CD4-positive, alpha-beta T cell (primary cell): ENCODE measurements at places on chromosomes 7 and 10.
A peak's percentile ranks its signal among the peaks of the same experiment; 100 is the strongest.

GRCh38 chr7:106466867-106467266 lies 182.1 kb upstream of the NAMPT start:
- H3K4me1 ChIP-seq: no peaks in the 10 kb centered on the region
- no peak overlapping the region for H3K4me3 ChIP-seq
- DNase-seq: no peak
- no peaks in the 10 kb centered on the region for H3K27me3 ChIP-seq
- no peak overlapping the region for H3K27ac ChIP-seq

DNA sequence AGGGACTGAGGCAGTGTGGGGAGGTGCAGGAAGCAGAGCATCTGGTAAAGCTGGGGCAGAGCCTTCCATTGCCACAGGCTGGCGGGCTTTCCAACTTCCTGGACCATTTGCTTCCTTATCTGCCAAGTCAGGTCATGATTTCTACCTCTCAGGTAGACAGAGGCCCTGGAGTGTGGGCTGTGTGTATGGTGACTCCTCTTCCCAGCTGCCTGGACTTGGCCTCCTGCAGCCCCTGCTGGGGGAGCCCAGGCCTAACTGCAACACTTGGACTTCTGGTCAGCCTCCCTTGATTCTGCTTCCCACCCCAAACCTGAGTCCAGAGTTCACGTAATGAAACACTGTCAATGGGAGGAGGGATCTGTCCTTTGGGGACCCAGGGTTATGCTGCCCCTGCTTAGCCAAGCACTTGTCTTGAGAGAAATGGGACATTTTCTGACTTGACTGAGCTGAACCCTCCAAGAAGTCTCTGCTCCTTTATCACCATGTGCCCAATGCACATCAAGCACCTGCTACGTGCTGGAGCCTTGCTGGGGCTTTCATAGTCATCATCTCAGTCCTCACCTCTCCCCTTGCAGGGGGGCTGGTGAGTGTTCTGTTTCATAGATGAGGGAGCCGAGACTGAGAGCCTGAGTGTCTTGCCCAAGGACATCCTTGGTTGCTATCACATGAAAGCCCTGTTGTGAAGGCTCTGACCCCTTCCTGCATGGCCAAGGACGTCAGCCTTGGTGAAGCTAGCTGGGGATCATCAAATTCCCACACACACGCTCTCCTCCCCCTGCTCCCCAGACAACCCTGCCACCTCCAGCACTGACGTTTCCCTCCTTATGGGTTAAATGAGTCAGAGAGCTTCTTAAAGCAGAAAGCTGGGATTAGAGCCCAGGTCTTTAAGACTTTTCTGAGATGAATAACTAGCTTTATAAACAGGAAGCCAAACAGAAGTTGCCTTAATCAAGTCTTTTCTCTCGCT lies 3.4 kb downstream of the CLEC2L start:
- peaks cover 14% of the 10 kb centered on the region for H3K27me3 ChIP-seq
- no peak for DNase-seq
- H3K4me1 ChIP-seq: peaks cover 15% of the 10 kb centered on the region
- no peak overlapping the region for H3K4me3 ChIP-seq
- no peak overlapping the region for H3K27ac ChIP-seq

- no peak overlapping the region for H3K27ac ChIP-seq
- H3K27me3 ChIP-seq: peaks cover 25% of the 10 kb centered on the region
- H3K4me3 ChIP-seq: no peak overlapping the region
- no peaks in the 10 kb centered on the region for H3K4me1 ChIP-seq
Observed at GRCh38 chr7:54546986-54547314, 4.8 kb downstream of the VSTM2A start.

DNA sequence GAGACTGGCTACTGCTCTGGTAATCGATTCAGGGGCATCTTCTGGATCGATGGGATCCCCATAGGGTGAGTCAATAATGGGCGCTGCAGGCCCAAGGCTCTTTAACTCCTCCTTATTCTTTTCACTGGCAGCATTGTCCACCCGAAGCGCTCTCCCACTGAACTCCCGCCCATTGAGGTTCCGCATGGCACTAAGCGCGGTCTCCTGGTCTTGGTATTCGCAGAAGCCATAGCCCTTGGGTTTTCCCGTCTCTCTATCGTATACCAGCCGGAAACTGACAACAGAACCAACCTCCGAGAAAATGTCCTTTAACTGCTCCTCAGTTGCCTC lies 285 bp downstream of the CSTF2T start:
- H3K27me3 ChIP-seq: no peaks in the 10 kb centered on the region
- peaks cover 14% of the 10 kb centered on the region for H3K36me3 ChIP-seq
- peak overlapping the region; percentile 98 for H3K27ac ChIP-seq

- no peak overlapping the region for H3K27ac ChIP-seq
- no peaks in the 10 kb centered on the region for H3K4me1 ChIP-seq
- H3K27me3 ChIP-seq: no peaks in the 10 kb centered on the region
- no peak overlapping the region for H3K4me3 ChIP-seq
- DNase-seq: no peak
- H3K36me3 ChIP-seq: no peaks in the 10 kb centered on the region
Observed at GRCh38 chr7:124689523-124689922, 76.1 kb downstream of the GPR37 start.

- peaks cover 21% of the 10 kb centered on the region for H3K4me1 ChIP-seq
- DNase-seq: peak; percentile 61
- no peaks in the 10 kb centered on the region for H3K27me3 ChIP-seq
Observed at GRCh38 chr7:35036361-35037171, 719 bp downstream of the DPY19L1 start.

DNA sequence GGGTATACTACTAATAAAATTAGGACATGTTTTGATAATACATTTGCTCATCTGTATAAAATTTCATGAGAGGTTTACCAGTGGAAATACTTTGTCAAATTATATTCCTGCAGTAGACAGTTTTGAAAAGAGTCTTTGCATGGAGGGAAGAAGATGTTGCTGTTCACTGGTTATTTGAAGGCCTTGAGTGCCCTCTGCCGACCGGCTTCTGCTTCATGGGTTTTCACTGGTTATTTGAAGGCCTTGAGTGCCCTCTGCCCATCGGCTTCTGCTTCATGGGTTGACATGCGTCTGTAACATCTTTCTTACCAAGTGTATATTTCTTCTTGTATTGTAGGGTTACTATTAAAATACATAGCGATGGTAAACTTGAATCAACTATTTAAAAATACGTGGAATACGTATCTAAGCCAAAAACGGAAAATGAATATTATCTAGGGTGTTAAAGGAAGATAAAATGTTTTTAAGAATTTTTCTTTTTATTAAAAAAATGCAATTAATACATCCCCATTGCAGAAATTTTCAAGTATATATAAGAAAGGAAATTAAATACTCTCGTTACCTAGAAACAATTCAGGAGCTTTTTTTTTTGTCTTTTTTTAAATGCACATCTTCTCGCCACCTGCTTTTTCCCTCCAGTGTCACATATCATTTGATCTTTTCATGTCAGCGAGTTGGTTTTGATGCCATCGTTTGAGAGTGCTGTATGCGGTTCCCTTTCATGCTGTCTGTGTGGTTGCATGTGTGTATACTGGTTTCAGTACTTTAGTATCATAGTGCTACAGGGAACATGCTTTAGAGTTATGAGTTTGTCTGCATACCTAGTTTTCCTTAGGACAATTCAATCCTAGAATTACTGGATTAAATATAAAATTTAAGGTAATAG lies 73.4 kb downstream of the SHH start:
- H3K4me1 ChIP-seq: peaks cover 10% of the 10 kb centered on the region
- no peaks in the 10 kb centered on the region for H3K27me3 ChIP-seq
- H3K36me3 ChIP-seq: peaks cover 62% of the 10 kb centered on the region
- DNase-seq: peak; percentile 60
- no peak overlapping the region for H3K4me3 ChIP-seq
- no peak overlapping the region for H3K27ac ChIP-seq

GRCh38 chr7:68185631-68186456 lies 1189.2 kb downstream of the TYW1 start:
- no peak overlapping the region for H3K27ac ChIP-seq
- no peak overlapping the region for H3K4me3 ChIP-seq
- no peak for DNase-seq
- H3K27me3 ChIP-seq: no peaks in the 10 kb centered on the region
- H3K36me3 ChIP-seq: no peaks in the 10 kb centered on the region

GRCh38 chr10:120600871-120601649 lies 144.0 kb downstream of the PLPP4 start:
- H3K27me3 ChIP-seq: no peaks in the 10 kb centered on the region
- H3K4me3 ChIP-seq: no peak overlapping the region
- DNase-seq: no peak
- H3K36me3 ChIP-seq: no peaks in the 10 kb centered on the region
- H3K4me1 ChIP-seq: no peaks in the 10 kb centered on the region

DNA sequence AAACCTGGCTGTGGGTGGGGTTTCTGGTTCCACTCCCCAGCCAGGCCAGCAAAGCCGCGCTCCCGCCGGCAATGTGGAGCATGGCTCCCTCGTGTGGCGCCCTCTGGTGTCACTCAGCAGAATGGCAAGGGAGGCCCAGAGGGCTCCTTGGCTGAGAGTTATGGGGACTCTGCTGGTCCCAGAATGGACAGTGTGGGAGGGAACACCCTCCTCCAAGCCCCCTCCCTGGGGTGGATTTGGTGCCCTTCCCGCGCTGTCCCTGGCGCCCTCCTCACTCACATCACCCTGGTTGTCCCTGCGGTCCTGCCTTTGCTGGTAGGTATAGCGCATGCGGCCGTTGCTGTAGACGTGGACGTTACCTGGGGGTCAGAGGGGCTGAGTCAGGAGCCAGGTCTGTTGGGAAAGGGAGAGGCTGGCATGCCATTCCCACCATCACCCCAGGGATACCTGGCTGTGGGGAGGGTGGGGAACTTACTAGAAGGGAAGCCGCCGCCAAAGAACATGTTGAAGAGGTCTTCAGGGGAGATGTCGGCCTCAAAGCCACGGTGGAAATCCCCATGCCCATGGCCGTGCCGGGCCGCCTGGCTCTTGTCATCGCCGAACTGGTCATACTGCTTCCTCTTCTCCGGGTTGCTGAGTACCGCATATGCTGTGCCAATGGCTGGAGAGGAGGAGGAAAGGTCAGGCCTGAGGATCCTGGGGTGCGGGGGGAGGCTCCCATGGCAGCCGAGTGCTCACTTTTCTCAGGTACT lies 14.0 kb downstream of the DNAJB12 start:
- H3K27me3 ChIP-seq: no peaks in the 10 kb centered on the region
- H3K36me3 ChIP-seq: peaks cover 58% of the 10 kb centered on the region
- peaks cover 37% of the 10 kb centered on the region for H3K4me1 ChIP-seq
- peak; percentile 70 for DNase-seq
- no peak overlapping the region for H3K4me3 ChIP-seq

DNA sequence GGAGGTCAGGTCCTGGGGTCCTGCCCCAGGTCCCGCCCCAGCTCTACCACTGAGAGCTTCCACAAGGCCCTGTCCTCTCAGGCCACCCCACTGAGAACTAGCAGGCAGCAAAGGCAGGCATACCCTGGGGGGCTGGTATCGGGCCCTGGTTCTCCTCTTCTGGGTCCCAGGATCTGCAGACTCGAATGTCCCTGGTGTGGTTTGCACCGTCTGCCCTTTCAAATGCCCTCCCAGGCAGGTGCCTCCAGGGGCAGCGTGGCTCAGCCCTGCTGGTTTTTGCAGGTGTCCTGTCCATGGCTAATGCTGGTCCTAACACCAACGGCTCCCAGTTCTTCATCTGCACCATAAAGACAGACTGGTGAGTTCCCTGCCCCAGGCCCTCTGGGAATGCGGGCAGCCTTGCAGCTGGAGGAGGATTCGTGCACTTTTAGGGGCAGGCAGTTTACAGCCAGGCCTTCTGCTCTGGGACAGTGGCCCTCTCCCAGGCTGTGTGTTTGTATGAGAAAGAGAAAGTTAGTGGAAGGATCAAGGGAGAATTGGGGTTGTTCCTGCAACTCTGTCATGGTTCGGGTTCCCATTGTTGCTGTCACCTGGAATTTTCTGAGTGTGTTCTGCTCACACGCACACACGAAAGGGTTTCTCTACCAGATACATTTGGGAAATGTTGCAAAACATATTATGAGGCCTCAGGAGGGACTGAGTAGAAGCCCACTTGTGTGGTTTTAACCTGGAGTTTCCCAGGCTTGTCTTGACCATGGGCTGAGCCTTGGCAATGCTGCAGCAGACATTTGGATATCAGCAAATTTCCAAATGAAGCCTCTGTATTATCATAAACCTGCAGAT lies 5.0 kb downstream of the PPIF start:
- H3K27me3 ChIP-seq: no peaks in the 10 kb centered on the region
- H3K4me1 ChIP-seq: peaks cover 46% of the 10 kb centered on the region
- no peak overlapping the region for H3K27ac ChIP-seq
- peaks cover 69% of the 10 kb centered on the region for H3K36me3 ChIP-seq
- H3K4me3 ChIP-seq: no peak overlapping the region
- no peak for DNase-seq

DNA sequence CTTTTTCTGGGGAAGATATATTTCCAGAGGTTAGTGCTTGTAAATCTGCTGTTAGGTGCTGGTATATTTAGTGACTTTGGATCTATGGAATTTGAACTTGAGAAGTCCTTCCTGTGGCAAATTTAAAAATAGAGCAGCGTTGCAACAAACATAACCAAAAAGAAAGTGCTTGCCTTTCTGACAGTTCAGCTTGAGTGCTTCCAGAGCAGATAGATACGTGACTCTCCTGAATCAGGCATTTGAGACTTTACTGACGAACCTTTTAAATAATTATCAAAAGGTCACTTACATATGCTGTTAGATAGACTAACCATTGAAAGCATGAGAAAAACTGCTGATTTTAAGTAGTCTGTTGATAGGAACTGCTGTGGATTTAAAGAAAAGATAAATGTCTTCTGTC lies 387.5 kb upstream of the LRRTM3 start:
- DNase-seq: no peak
- H3K4me3 ChIP-seq: no peak overlapping the region
- no peaks in the 10 kb centered on the region for H3K36me3 ChIP-seq
- no peak overlapping the region for H3K27ac ChIP-seq

DNA sequence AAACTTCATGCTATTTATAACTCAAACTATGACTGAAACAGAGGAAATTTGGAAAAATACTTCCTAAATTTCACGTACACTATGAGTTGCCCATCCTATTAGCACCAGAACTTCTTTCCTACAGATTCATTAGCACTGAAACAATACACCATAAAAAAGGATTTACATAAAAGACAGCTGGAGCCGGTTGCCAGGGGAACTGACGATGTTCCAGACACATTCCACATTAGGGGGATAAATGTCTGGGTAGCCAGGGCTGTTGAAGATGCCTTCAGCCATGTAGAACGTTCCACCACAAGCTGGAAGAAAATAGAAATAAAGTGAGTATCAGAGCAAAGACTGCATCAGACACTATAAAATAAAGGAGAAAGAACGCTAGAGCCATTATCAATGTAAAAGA lies 129.8 kb upstream of the RSU1 start:
- H3K27me3 ChIP-seq: no peaks in the 10 kb centered on the region
- no peak overlapping the region for H3K27ac ChIP-seq
- no peak overlapping the region for H3K4me3 ChIP-seq
- H3K36me3 ChIP-seq: no peaks in the 10 kb centered on the region

GRCh38 chr10:70692043-70692603 lies 19.8 kb downstream of the ADAMTS14 start:
- H3K4me3 ChIP-seq: no peak overlapping the region
- DNase-seq: no peak

- H3K27ac ChIP-seq: no peak overlapping the region
- no peaks in the 10 kb centered on the region for H3K36me3 ChIP-seq
- no peak for DNase-seq
- peaks cover 25% of the 10 kb centered on the region for H3K4me1 ChIP-seq
Observed at GRCh38 chr7:2628891-2629290, 2.9 kb upstream of the TTYH3 start.
